ENCODE measurements at places on chromosomes 7 and 10. TPM values are rescaled to one million over a fixed set of nuclear protein-coding genes. Genes with fewer than 3 reads are reported as not detected.

GRCh38 chr10:44578271-44578670, 193.4 kb upstream of the CXCL12 start:
- H3K27ac ChIP-seq, result no peak overlapping the region
- no peak for DNase-seq

- H3K27ac ChIP-seq, result no peak overlapping the region
- H3K4me3 ChIP-seq, result no peak overlapping the region
- H3K27me3 ChIP-seq, result no peaks in the 10 kb centered on the region
- DNase-seq, result no peak
- H3K36me3 ChIP-seq, result no peaks in the 10 kb centered on the region
These were observed 116.6 kb downstream of the RAB18 start for GRCh38 chr10:27620430-27621397.

DNA sequence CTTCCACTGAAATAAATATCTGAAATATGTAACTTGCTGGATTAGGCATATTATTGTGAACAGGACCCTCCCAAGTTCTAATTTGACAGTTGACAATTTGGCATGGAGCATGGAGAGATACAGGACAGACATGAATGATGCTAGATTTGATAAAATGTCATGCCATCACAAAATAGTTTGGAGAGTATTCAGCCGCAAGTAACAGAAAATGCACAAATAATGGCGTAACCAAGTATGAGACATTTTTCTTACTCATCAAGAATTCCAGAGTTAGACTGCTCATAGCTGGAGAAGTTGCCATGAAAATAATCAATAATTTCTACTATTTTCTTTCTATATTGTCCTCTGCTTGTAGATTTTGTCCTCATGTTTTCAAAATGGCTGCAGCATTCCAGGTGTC, 45.5 kb upstream of the GPAM start:
- no peaks in the 10 kb centered on the region for H3K4me1 ChIP-seq
- H3K4me3 ChIP-seq, result no peak overlapping the region
- no peak for DNase-seq
- H3K36me3 ChIP-seq, result no peaks in the 10 kb centered on the region
- no peak overlapping the region for H3K27ac ChIP-seq

DNA sequence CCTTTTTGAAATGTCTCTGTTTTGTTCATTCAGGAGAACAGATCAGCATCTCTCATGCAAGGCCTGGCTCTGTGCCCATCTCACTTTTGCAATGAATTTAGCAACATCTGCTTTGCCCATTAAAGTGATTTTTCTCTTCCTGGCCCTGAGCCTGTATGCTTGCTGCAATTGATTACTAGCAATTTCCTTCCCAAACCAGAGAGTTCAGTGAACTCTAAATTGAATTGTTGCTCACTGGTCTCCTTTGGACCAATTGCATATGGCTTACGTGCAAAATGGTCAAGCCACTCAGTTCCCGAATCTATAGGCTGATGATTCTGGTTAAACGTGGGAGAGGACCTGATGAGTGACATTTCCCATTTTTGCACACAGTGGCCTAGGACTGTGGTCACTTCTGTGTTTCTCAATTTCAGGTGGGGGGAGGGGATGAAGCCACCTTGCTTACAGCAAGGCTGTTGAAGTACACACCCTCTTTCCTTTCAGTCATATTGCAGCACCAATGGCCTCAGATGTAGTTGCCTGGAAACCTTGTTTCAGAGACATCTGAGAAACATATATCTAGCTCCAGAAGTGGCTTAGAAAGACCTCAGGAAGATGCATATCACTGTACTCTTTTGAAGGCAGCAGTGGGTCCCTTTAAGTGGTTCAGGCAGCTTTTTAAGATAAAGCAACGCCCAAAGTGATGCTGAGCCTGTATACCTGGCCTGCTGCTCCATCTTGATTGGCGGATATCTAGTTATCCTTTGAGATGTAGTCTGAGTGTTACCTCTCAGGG, 201.4 kb downstream of the PTEN start:
- H3K4me1 ChIP-seq, result peaks cover 4% of the 10 kb centered on the region
- no peak overlapping the region for H3K27ac ChIP-seq

Gene RET
- total RNA-seq, result 2.7 TPM

All from neural progenitor cell (in vitro differentiated cells).